ENCODE measurements at places on chromosomes 13 and 19. TPM values are rescaled to one million over a fixed set of nuclear protein-coding genes. Genes with fewer than 3 reads are reported as not detected.

- DNase-seq = peak; percentile 59
Observed at GRCh38 chr19:13795595-13796300, 505 bp downstream of the ZSWIM4 start.

DNA sequence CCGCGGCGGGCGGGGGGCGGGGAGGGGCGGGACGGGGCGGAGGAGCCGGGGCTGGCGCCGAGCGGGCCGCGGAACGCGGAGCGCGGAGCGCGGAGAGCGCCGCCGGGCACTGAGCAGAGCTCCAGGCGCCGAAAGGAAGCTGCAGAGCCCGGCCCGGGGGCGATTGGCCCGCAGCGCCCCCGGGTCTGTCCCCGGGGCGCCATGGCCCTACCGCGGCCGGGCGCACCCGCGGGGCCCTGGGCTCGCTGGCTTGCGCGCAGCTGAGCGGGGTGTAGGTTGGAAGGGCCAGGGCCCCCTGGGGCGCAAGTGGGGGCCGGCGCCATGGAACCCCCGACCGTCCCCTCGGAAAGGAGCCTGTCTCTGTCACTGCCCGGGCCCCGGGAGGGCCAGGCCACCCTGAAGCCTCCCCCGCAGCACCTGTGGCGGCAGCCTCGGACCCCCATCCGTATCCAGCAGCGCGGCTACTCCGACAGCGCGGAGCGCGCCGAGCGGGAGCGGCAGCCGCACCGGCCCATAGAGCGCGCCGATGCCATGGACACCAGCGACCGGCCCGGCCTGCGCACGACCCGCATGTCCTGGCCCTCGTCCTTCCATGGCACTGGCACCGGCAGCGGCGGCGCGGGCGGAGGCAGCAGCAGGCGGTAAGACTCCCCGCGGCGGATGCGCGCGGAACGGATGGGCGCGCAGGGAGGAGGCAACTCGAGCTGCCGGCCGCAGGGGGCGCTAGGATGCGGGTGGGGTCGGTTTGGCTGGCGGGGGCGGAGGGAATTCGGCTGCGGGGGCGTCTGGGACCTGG, at the start of gene PDE4A:
PDE4A (plus strand) TSS at position 95 of the 796 bp plus-strand sequence; CDS start at position 322, 227 bp downstream.
- DNase-seq = no peak

GRCh38 chr19:14516746-14517438, 1.3 kb downstream of the DNAJB1 start:
- no peak for DNase-seq

GRCh38 chr13:51500687-51501086, 47.9 kb upstream of the INTS6 start:
- DNase-seq = no peak

NRTN gene
- 1.6 TPM for total RNA-seq

TNNI3 gene
- 2.6 TPM for total RNA-seq

NKPD1 gene
- total RNA-seq = 1.0 TPM
